ENCODE measurements at places on chromosomes 3 and 15.

GRCh38 chr3:42652611-42653302 is 740 bp upstream of the ZBTB47 start:
- no peak for DNase-seq

DNA sequence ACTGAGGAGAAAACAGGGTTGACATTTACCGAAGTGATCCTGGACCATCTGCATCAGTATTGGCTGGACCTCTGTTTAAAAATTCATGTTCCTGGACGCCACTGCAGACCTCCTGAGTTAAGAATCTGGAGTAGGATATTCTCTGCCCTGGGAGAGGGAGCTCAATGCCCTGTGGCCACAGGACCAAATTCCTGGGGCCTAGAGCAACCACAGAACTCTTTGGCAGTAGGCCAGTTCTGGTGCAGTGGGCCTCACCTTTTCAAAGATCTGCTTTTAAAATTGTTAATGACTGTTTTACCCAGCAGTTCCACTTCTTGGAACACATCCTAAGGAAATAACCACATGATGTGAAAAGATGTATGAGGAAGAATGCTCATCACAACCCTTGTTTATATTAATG is 133.3 kb upstream of the ADPGK start:
- DNase-seq, result no peak

DNA sequence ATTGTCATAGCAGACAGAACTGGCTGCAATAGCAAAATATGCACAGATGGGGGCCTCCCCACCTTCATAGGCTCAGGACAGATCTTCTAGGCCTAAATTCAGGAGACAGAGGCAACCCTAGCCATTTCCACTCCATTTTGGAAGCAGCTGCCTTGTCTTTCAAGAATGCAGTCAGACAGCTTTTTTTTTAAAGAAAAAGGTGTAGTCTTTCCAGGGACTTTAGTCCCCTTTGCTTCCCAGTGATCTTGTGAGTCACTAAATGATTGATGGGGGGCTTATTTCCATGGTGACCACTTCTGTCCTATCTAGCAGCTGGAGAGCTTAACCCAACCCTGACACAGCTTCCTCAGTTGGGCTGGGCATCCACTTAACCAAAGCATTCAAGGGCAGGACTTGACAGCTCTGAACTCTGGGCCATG is 165.9 kb downstream of the TPRG1 start:
- DNase-seq, result no peak

DNA sequence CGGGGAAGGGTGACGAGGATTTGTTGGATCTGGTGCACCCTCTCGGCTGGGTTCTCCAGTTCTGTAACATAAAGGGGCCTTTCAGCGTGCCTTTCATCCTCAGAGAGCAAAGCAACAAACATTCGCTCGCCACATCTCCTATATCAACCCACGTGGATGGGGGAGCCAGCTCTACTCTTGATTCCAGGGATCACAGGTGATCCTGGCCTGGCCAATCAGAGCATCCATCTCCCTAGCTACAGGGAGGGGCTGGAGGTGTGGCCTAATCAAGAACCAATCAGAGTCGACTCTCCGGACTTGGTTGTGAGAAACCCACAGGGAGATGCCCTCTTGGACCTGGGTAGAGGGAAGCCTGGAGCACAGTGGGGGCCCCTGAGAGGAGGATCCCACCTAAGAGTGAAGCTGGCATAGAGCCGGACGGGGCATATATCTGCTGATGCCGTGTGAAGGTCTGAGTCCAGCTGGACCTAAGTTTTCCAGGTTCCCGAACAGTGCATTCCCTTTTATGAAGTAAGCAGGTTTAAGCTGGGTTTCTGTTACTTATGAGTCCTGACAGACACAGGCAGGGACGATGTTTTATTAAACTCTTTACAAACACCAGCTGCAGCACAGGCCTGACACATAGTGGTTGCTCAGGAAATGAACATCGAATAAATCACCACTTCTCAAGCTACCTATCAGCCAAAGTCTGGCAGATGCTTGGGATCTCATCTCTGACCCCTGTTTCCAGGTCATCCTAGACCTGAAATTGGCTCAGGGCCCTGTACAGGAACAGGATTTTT is 50.7 kb upstream of the RAD18 start:
- no peak for DNase-seq

DNA sequence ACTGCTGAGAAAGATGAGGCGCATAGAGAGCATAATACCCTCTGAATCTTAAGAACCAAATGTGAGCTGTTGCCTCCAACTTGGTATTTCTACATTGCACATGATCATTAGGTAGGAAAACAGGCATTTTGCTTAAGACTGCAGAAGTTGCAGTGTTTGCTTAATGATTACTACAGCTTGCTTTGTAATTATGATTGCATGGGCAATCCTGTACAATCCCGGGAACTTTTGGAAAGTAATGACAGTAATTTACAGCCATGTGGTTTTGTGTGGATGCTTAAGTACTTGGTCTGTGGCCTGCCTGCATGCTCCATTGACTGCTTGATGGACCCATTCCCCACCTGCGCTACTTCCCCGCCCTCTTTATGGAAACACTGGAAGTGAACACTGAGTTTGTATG is 301.1 kb downstream of the DIPK2A start:
- no peak for DNase-seq

GRCh38 chr3:22012471-22012870 is 261.5 kb upstream of the ZNF385D start:
- DNase-seq, result no peak

DNA sequence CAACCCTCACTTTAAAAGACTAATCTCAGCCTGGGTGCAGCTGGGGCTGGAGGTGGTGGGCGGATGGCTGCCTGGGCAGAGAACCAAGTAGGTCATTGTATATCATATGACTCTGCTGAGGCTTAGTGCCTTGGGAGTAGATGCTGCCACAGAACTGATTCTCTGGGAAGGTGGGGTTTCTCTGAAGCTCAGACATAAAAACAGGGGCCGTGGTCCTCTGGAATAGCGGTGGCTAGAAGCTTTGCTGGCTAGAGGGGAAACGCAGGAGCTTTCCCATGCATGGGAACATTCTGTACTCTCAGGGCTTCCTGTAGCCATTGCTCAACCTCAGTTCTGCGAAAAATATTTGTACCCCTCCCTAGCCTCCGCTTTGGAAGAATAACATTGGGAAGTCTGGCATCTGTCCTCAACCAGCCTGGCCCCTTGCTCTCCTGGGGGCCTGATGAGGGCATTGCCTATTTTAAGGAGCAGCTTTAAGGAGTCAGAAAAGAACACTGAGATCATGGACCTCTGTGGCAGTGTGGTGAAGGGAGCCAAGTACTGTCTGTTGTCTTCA is 14.7 kb downstream of the TIMP4 start:
- DNase-seq, result no peak

DNA sequence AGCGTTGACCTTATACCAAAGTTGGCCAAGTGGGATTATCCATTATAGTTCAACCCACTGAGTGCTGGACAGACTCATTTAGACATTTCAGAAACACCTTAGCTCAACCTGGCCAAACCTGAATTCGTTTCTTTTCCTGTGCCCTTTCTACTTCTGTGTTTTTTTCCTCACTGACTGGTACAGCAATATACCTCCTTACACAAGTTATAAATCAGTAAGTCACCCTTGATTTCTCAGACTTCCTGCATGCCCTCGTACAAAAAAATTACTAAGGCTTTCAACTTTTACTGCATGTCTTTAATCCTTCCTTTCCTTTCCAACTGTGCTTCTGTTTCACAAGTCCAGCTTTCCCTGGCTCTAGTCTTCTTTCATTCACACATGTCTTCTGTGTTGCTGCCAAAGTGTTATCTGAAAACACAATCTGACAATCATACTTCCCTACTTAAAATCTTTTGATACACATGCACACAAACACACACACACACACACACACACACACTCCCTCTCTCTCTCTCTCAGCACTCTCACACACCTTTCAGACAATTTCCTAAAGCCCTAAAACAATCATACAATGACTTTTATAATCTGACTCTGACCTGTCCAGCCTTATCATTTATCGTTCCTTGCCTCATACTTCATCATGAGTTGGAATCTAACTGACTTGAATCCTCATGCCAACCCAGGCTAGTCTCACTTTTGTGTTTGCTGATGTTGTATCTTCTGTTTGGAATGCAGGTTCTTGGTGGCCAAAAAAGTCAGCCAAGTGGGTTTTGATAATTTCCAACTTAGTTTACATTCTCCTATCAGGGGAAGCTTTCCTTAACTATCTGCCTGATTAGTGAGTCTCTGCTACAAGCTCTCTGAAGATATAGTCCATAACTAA is 436.4 kb downstream of the NAALADL2 start:
- DNase-seq, result no peak

- DNase-seq, result no peak
Observed at GRCh38 chr15:68543165-68544008, 35.4 kb upstream of the CORO2B start.

GRCh38 chr15:73305331-73306211 is 63.2 kb downstream of the HCN4 start:
- DNase-seq, result peak; percentile 18

- no peak for DNase-seq
Observed at GRCh38 chr3:105678017-105678416, 190.8 kb downstream of the CBLB start.
